NCI-H2227 treated with DMSO at 0.1 percent for 48 hours (cell line): ENCODE measurements at places on chromosomes 6 and 20.

GRCh38 chr20:34747479-34747878 is 43.3 kb downstream of the TP53INP2 start:
- no peak for DNase-seq

DNA sequence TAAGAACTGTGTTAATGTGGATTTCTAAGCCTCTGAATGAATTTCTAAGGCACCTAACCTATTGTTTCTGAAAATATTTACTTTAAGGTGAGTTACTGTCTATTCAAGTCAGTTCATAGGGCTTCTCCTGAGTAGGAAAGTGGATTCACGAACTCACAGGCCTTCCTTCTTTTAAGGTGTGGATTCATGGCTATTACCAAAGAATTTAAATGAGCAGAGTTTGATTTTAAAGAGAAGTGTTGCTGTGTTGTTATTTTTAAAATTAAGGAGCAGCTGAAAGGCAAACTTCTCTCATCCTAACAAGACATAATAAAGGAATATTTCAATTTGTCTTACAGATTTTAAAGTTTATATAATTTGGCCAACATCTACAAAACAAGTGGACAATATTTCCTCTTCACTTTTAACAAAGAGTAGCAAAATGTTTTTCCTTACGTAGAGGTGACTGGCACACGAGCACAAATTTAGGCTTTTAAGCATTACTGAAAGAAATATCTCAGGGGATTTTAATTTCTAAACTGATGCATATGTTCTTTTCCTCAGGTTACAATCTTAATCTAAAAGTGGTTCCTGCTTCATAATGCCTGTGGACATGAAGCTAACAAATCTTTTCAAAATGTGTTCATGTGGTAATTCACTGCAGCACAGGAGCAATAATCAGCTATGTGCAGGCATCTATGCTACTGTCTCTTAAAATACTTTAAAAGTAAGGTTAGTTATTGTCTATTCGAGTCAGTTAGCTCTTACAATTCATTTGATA is 602 bp upstream of the TSPYL4 start:
- DNase-seq = no peak

- no peak for DNase-seq
Measured at GRCh38 chr20:37111926-37112455, 16.2 kb upstream of the RBL1 start.

- no peak for DNase-seq
Measured at GRCh38 chr6:53095716-53096115, 30.5 kb downstream of the FBXO9 start.

GRCh38 chr20:45305262-45305661 is 1.4 kb upstream of the RBPJL start:
- no peak for DNase-seq

DNA sequence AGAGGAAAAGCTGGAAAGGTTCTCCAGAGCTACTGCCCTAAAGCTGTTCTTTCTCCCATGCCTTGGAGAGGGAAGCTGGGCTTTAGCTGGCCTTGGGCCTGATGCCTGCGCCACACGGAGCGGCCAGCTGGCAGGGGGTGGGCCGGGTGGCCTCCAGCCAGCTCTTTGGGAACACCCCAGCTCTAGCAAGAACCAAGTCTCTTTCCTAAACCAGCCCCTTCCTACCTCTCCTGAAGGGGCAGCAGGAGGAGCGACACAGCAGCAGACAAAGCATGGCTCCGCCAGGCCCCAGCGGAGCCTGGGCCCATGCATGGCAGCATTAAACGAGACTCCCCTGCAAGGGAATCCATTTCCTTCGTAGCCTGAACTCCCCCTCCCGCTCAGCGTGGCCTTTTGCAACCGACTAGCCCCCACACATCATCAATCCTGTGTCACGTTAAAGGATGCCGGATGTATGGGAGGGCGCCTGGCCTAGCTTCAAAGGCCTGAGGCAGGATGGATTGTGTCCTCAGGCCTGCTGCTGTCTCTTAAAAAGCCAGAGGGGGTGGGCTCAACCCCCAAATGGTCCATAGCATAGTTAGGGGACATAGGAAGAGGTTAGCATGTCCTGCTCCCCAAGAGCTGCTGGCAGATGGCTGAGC is 14.0 kb downstream of the MRPS18A start:
- no peak for DNase-seq

GRCh38 chr6:33105916-33106871 is 30.4 kb downstream of the HLA-DPB1 start:
- no peak for DNase-seq

- no peak for DNase-seq
Measured at GRCh38 chr6:120938164-120938875, 396.0 kb downstream of the TBC1D32 start.

- DNase-seq = no peak
Measured at GRCh38 chr6:142694054-142694453, 250.9 kb downstream of the HIVEP2 start.

- no peak for DNase-seq
Measured at GRCh38 chr6:3557336-3557735, 100.5 kb upstream of the SLC22A23 start.

DNA sequence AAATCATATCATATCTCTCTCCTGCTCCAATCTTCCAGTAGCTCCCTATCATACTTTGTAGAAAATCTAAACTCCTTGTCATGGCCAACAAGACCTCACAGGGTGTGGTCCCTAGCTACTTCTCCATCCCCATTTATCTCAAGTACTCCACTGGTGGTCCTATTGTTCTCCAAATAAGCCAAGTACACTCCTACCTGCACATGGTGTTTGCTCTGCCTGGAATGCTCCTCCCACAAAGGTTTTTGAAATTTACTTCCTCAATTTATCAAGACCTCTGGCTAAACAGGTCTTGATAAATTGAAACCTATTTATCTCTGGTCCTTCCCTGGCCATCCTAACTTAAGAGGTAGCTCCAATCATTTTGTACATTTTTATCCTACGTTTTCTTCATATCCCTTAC is 12.1 kb downstream of the TMX4 start:
- no peak for DNase-seq

DNA sequence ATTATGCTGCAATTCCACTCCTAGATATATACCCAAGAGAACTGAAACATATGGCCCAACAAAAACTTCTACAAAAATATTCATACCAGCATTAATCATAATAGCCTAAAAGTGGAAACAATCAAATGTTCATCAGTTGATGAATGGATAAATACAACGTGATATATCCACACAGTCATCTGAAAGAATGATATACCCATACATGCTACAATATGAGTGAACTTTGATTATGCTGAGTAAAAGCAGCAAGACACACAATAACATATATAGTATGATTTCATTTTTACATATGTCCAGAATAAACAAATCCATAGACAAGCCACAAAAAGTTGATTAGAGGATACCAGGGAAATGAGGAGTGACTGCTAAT is 30.7 kb downstream of the CDK19 start:
- DNase-seq = no peak

DNA sequence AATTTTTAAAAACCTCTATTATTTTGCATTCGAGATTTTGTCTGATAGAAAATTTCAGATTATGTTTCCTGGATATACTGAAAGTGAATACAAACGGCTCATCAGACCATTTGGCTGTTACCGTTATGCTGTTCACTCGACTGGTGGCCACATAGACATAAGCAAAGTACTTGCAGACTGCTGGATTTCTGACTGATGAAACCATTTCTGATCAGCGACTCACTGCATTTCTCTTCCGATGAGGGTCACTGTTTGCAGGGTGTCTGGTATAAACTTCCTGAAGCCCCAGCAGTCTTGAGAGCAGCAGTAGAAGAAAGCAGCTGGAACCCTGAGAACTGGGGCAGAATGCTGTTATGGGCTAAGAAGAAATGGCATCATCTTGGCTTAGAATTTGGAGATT is 17.7 kb downstream of the SNX9 start:
- DNase-seq = no peak

GRCh38 chr6:21187485-21187884 is 406.1 kb upstream of the SOX4 start:
- DNase-seq = no peak

DNA sequence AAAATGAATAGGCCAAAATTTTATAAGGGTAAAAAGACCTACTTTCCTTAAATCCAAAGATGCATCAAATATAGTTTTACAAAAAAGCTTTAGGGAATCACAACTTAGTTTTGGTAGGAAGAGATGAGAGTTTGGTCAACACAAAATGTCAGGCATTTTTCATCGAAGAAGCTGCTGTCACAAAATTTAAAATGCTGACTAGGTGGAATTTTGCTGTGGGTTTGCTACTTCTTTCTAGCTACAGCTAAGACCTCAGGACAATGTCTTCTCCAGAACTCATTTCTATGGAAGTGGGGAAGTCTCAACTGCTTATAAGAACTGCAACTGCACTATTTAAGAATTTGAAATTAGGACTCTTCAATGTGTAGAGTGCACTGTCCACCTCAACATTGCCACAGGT is 351.1 kb downstream of the HAO1 start:
- no peak for DNase-seq

GRCh38 chr20:23257106-23257761 is 93.4 kb upstream of the NXT1 start:
- no peak for DNase-seq

- DNase-seq = no peak
Measured at GRCh38 chr6:30463651-30464618, 25.4 kb upstream of the HLA-E start.

- no peak for DNase-seq
Measured at GRCh38 chr6:84681693-84682326, 82.6 kb downstream of the TBX18 start.

DNA sequence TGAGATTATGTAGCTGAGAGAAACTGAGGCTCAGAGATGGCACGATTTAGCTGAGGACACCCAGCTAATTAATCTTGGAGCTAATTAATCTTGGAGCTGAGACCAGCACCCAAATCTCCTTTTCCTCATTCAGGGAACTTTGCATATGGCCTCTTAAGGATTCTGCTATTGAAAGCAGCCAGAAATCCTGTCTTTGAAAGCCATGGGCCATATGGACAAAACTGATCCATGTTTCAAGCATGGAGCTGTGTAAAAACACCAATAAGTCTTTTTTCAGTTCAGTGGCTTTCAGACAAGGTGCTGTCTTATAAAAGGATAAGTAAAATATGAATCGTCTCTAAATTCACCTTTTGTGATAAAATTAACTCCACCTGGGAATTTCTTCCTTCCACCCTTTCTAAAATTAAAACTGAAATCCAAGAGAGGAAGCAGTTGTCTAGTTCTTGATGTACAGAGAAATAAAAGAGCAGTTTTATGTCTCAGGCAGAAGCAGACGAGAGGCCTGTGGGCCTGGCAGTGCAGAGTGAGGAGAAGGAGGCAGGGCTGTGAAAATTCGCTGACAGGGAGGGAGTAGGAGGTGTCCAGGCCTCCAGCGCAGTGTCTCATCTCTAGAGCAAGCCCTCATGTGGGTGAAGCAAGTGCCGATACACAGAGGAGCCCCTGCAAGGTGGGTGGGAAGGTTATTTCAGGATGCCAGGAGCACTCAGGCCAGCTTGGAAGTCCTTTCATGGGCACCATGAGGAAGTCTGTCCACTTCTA is 266.9 kb downstream of the UST start:
- no peak for DNase-seq

GRCh38 chr6:3390698-3391097 is 66.2 kb downstream of the SLC22A23 start:
- DNase-seq = no peak

- peak; percentile 12 for DNase-seq
Measured at GRCh38 chr6:39934131-39934757, at the start of gene MOCS1. TSS of gene MOCS1 (minus strand) at chr6:39934462. CDS start at chr6:39934417, 45 bp downstream.
